ENCODE measurements at places on chromosomes 3 and 15. TPM values are rescaled to one million over a fixed set of nuclear protein-coding genes. Genes with fewer than 3 reads are reported as not detected.

The FBXO40 gene
- total RNA-seq = not detected

The P2RY1 gene
- 3.3 TPM for total RNA-seq

The TM4SF1 gene
- total RNA-seq = 151 TPM

The RPP14 gene
- 9.1 TPM for total RNA-seq

The EPHA3 gene
- total RNA-seq = 25.8 TPM

The CNTN4 gene
- 8.8 TPM for total RNA-seq

The ANKRD63 gene
- total RNA-seq = not detected

The TGM4 gene
- not detected for total RNA-seq

The RTP4 gene
- total RNA-seq = 1.3 TPM

The ZNF660 gene
- 2.6 TPM for total RNA-seq

The SYNM gene
- total RNA-seq = 2,394 TPM

The CYP8B1 gene
- total RNA-seq = not detected

The ALDH1A3 gene
- 46.1 TPM for total RNA-seq

The ARGFX gene
- total RNA-seq = not detected

The CD86 gene
- 1.8 TPM for total RNA-seq

The CLDN16 gene
- not detected for total RNA-seq

The SLC51A gene
- not detected for total RNA-seq

The RARRES1 gene
- total RNA-seq = 24.5 TPM

The SPTBN5 gene
- total RNA-seq = 0.26 TPM

The CTXN2 gene
- not detected for total RNA-seq

The NTRK3 gene
- total RNA-seq = 6.3 TPM

The COL8A1 gene
- total RNA-seq = 52.7 TPM

The PLCB2 gene
- 13.3 TPM for total RNA-seq

The VGLL3 gene
- total RNA-seq = 45.6 TPM

The PIGX gene
- 23.0 TPM for total RNA-seq

The PGBD4 gene
- 1.7 TPM for total RNA-seq

The ATP13A5 gene
- not detected for total RNA-seq

The FLNB gene
- 61.9 TPM for total RNA-seq

The GUCA1C gene
- total RNA-seq = not detected

The CCK gene
- 4.5 TPM for total RNA-seq

The GPR62 gene
- total RNA-seq = 0.19 TPM

The IL20RB gene
- 0.83 TPM for total RNA-seq

The ARHGAP11A gene
- 0.99 TPM for total RNA-seq

The SAXO2 gene
- 0.39 TPM for total RNA-seq

The LDHAL6B gene
- not detected for total RNA-seq

The TPRG1 gene
- 2.9 TPM for total RNA-seq

The CGNL1 gene
- total RNA-seq = 16.2 TPM

The SPSB4 gene
- total RNA-seq = 1.2 TPM

The CCDC13 gene
- 4.7 TPM for total RNA-seq

The SLC28A2 gene
- not detected for total RNA-seq

The SLC9C1 gene
- total RNA-seq = 0.17 TPM

The MASP1 gene
- total RNA-seq = 0.66 TPM

The TMCO5A gene
- not detected for total RNA-seq

The SCAANT1 gene
- total RNA-seq = not detected

The SLC6A1 gene
- total RNA-seq = 0.78 TPM

The MRAS gene
- total RNA-seq = 59.2 TPM

The CTXND1 gene
- total RNA-seq = 0.42 TPM

The GOLGA8J gene
- not detected for total RNA-seq

The SNUPN gene
- 17.8 TPM for total RNA-seq

The HEG1 gene
- total RNA-seq = 91.7 TPM

The SLC2A2 gene
- not detected for total RNA-seq
